ENCODE measurements at places on chromosomes 1 and 21.

DNA sequence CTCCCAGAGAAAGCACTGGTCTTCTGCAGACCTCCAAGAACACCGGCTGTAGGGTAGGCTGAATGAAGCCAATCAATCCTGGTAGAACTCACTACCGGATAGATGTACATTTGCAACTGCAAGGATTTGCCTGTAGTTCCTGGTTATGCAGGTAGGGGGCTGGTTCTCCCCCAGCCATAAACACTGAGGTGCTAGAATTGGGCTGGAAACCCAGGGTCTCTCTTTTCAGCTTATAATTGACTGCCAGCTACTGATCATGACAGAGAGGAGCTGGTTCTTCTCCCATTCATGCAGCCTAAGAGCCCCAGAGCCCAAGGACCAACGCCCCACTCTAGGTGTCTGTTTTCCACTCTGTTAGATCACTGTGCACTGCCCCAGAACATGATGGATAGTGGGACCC is 21.5 kb upstream of the MTARC2 start:
- no peak for DNase-seq

- DNase-seq = no peak
Observed at GRCh38 chr1:20726932-20727745, 5.4 kb downstream of the SH2D5 start.

GRCh38 chr1:25477448-25478034 is 46.8 kb downstream of the MACO1 start:
- DNase-seq = no peak

- DNase-seq = no peak
Observed at GRCh38 chr1:182525342-182525741, 63.7 kb downstream of the RNASEL start.
